ENCODE measurements at places on chromosomes 1 and 21.

DNA sequence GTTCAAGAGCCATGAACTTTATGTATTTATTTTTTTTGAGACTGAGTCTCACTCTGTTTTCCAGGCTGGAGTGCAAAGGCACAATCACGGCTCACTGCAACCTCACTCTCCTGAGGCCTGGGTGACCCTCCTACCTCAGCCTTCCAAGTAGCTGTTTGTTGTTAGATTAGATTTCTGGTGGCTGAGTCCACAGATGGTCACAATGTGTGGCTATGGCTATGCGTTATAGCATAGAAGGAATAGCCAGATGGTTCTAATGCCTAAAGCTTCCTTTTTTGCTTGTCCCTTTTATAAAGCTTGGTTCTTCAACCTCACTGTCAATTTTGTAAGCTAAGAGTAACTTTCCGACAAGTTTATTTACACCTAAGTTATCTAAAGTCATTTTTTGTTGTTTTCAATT is 62.3 kb upstream of the FMN2 start:
- peak; percentile 72 for DNase-seq

- no peak for DNase-seq
These were observed 13.4 kb upstream of the UAP1 start for GRCh38 chr1:162548170-162548569.

DNA sequence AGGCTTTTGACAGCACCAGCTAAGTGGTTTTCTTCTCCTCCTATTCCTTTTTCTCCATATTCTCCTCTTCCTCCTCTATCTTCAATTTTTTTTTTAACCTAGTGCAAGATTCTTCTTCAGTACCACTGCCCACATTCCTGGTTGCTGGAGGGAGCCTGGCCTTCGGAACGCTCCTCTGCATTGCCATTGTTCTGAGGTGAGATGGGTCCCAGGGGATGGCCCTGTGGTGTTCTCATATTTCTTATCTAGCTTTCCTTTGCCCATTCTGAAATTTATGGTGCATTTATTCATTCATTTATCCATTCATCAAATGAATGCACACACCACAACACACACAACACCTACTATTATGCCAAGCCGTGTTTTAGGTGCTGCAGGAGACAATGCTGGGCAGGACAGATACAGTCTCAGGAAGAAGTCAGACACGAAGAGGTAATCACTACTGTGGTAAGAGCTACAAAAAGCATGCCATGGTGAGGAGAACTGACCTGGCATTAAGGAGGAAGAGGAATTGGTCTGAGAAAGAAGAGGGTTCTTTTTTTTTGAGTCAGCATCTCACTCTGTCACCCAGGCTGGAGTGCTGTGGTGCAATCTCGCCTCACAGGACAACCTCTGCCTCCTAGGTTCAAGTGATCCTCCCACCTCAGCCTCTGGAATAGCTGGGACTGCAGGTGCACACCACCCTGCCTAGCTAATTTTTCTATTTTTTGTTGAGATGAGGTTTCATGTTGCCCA is 47.5 kb upstream of the TDRD10 start:
- DNase-seq, result no peak

- no peak for DNase-seq
These were observed 46.8 kb downstream of the DSCAM start for GRCh38 chr21:40800126-40800525.

DNA sequence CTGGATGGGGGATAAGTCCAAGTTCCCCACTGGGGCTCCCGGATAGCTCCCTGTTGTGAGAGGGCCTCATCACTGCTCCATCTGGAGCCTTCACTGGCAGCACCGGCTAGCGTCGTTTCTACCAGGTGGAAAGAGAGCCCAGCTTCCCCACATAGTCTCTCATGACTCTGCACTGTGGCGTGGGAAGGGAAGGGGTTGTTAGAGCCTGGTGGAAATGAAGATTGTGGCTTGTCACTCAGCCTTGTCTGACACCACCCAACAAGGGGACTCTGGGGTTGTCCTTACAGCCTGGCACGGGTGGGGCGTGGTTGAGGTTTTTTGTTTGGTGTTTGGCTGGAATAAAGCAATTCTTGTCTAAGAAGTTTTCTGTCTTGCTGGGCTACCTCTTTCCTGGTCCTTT is 94.6 kb downstream of the ADARB1 start:
- DNase-seq, result no peak

GRCh38 chr1:14778898-14779865 is 180.7 kb downstream of the KAZN start:
- peak; percentile 45 for DNase-seq

DNA sequence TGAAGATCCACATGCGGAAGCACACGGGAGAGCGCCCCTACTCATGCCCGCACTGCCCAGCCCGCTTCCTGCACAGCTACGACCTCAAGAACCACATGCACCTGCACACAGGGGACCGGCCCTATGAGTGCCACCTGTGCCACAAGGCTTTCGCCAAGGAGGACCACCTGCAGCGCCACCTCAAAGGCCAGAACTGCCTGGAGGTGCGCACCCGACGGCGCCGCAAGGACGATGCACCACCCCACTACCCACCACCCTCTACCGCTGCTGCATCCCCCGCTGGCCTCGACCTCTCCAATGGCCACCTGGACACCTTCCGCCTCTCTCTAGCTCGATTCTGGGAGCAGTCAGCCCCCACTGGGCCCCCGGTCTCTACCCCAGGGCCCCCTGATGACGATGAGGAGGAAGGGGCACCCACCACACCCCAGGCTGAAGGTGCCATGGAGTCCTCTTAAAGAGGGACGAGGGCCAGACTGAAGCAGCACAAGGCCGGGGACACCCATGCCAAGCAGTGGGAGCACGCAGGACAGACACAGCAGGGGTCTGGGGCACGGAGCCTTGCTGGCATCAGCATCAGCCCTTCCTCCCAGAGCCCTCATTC is 13.7 kb downstream of the ZBTB7B start:
- peak; percentile 28 for DNase-seq

- no peak for DNase-seq
These were observed 83.9 kb upstream of the ATP1A1 start for GRCh38 chr1:116289193-116289592.

DNA sequence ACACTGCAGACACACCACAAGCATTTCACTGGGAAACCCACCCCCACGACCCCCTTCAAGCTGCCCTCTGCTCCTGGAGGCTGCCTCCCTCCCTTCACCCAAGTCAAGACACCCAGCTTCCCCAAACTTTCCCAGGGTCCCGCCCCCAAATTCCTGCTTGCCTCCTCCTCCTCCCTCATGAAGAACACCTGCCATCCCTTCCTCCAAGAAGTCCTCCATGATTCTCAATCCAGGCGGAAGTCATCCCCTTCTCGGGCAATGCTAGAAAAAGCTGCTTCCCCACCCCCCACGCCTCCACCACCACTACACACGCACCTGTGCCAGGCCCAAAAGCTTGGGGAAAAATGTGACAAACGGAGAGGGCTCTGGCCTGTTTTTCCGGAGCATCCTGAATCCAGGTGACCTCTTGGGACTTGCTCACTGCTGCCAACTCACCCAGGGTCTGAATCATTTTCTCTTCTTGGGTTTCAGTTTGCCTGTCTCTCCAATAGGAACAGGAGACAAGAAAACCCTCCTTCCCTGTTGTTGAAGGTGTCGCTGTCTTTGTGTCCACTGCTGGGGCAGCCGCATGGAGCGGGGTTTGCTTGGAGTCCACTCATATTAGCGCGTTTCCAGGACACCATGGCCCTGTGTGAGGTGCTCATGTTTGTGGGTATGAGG is 101.0 kb upstream of the CASZ1 start:
- no peak for DNase-seq
